ENCODE measurements at places on chromosomes 4 and X.

- DNase-seq: no peak
Measured at GRCh38 chrX:100995469-100995868, 26.0 kb downstream of the ARL13A start.

- DNase-seq: no peak
Measured at GRCh38 chrX:49277535-49277830, 7.9 kb downstream of the PPP1R3F start.

DNA sequence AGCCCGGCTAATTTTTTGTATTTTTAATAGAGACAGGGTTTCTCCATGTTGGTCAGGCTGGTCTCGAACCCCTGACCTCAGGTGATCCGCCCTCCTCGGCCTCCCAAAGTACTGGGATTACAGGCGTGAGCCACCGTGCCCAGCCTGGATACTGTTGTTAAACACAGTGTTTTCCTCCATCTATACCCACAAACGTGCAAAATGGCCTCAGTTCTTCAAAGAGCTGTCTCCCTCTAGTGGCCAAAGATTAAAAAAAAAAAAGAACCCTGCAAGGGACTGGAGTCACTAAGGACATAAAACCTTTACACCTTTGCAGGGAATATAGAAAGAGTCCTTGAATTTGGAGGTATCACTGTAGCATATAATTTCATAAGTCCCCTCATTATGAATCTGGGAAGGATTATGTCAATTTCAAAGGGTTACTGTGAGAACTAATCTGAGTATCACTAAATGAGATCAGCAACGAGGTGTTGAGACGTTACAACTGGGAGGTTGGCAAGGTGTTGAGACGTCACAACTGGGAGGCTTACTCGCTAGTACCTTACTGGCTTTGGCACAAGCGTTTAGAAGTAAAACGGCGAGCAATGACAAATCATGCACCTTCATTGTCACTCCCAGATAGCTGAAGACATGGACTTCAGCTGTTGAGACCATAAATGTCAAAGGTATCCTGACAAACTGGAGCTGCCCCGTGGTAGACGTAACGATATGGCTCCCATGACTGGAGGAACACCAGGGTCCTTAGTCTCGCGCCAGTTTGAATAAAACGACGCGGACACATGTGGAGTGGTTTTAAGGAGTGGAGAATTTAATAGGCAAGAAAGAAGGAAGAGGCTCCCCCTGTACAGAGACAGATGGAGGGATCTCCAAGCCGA, 33.4 kb upstream of the ENPP6 start:
- no peak for DNase-seq

- no peak for DNase-seq
Measured at GRCh38 chrX:45479835-45480422, 279.3 kb upstream of the DIPK2B start.

- no peak for DNase-seq
Measured at GRCh38 chrX:118751950-118752783, 24.8 kb downstream of the IL13RA1 start.

GRCh38 chr4:103364083-103364482, 165.9 kb upstream of the CENPE start:
- no peak for DNase-seq
